ENCODE measurements at places on chromosomes 12 and 14.

- no peak for DNase-seq
Observed at GRCh38 chr14:88786715-88787114, 6.0 kb downstream of the EML5 start.

- no peak for DNase-seq
Observed at GRCh38 chr12:2341051-2341751, 288.4 kb downstream of the CACNA1C start.

- no peak for DNase-seq
Observed at GRCh38 chr12:51536159-51536558, 54.9 kb upstream of the SCN8A start.

- no peak for DNase-seq
Observed at GRCh38 chr12:23236811-23237210, 611.8 kb downstream of the ETNK1 start.

GRCh38 chr12:116533343-116534251 is 25.6 kb upstream of the MAP1LC3B2 start:
- DNase-seq, result peak; percentile 59

DNA sequence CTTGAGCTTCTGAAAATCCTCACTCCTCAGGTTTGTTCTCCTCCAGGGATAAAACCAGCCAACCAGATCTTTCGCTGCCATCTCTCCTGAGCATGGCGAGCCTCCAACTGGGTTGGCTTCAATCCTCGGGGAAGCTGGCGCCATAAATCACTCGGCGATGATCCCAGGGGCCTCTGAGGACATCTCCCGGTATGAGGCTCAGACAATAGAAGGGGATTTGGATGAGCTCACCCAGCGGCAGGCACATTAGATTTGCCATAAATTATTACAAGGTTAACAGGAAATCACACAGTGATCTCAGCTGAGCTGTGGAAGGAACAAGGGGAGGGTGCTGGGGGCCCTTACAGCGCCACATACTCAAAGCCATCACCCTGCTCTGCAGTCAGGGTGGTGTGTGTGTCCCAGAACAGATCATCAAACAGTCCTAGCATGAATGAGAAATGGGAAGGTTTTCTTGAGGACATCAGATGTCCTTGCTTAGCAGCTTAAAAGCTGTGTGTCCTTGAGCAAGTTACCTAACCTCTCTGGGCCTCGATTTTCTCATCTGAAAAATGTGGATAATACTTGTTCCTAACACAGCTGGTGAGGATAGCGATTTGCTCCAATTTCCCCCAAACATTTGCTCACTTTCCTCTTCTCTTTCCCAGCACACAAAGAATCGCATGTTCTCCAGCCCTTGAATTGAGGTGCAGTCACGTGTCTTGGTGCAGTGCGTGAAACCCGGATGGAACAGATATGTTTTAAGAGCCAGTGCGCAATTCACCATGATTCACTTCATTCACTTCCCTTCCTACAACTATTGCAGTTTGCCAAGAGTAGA is 142.8 kb downstream of the SCARB1 start:
- no peak for DNase-seq

DNA sequence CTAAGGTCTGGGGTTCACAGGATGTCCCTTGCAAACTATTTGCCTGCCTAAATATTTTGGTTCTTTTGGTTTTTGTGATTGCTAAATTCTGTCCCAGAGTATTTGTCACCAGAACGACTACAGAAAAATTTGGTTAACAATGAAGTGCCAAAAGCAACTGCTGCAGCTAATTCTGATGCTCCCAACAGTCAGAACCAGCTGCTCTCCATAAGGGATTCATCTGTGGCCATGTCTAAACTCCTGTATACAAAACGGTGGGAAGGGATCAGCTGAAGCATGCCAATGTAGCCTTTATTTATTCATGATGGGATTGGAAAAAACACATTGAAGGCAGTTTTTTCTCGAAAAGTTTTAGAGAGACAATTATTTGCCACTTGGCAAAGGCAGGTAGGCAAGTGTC is 29.3 kb upstream of the PELI2 start:
- no peak for DNase-seq

DNA sequence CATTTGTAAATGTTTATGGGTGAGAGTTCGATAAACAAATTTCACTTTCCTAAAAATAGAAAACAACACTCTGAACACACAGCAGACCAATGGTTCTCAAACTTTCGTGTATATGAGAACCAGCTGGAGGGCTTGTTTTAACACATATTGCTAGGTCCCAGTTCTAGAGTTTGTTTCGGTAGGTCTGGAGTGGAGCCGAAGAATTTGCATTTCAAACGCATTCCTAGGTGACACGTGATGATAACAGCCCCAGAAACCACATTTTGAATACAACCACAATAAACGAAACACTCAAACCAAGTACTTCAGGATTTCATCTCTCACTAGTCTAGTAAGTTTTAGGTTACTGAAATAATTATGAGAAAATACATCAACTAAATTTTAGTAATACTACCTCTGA is 17.1 kb downstream of the SEC23A start:
- DNase-seq, result no peak

GRCh38 chr14:104882325-104882973 is 17.4 kb downstream of the CEP170B start:
- no peak for DNase-seq

GRCh38 chr12:2149091-2149490 is 96.3 kb downstream of the CACNA1C start:
- DNase-seq, result no peak

- DNase-seq, result no peak
Observed at GRCh38 chr14:26132061-26132645, 465.7 kb downstream of the NOVA1 start.

- DNase-seq, result no peak
Observed at GRCh38 chr12:62278022-62278421, 17.8 kb downstream of the USP15 start.

DNA sequence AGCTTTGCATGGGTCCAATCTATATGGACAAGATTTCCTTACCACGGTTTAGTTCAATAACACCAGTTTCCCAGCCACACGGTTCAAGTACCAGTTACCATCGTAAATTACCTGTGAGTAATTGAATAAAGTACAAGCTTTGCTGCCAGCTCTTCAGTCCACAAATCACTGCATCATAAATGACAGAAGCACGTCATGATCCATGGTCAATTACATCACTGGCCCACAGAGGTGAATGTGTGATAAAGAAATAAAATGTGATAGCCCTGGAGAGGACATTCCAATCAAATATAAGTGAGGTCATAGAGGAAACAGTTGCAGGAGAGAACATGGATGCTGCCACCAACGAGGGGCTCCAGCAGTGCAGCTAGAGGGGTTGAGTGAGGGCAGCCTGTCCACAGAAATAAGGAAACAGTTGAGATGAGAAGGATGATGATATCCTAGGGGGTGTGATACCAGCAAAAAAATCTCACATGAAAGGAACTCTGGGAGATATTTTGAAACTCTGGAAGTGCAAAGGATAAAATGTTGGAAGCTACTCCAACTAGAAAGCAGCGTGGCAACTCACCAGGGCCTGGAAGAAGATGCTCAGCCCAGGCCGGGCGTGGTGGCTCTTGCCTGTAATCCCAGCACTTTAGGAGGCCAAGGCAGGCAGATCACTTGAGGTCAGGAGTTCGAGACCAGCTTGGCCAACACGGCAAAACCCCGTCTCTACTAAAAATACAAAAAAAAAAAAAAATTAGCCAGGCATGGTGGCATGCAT is 5.8 kb upstream of the DYNC1H1 start:
- no peak for DNase-seq

DNA sequence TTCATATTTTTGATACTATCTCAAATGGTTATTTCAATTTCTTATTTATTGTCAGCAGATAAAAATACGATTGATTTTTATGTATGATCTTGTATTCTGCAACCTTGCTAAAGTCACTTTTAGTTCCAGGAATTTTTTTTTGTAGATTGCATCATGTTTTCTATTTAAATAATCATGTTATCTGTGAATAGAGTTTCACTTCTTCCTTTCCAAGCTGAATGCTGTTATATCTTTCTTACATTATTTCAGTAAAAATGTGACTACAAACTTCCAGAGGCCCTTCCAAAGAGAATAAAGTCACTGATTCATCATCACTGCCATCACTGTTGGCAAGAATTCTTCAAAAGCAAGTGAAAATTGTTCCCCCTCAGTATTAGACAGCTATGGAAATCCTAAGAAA is 104.7 kb upstream of the RAP1B start:
- DNase-seq, result no peak

DNA sequence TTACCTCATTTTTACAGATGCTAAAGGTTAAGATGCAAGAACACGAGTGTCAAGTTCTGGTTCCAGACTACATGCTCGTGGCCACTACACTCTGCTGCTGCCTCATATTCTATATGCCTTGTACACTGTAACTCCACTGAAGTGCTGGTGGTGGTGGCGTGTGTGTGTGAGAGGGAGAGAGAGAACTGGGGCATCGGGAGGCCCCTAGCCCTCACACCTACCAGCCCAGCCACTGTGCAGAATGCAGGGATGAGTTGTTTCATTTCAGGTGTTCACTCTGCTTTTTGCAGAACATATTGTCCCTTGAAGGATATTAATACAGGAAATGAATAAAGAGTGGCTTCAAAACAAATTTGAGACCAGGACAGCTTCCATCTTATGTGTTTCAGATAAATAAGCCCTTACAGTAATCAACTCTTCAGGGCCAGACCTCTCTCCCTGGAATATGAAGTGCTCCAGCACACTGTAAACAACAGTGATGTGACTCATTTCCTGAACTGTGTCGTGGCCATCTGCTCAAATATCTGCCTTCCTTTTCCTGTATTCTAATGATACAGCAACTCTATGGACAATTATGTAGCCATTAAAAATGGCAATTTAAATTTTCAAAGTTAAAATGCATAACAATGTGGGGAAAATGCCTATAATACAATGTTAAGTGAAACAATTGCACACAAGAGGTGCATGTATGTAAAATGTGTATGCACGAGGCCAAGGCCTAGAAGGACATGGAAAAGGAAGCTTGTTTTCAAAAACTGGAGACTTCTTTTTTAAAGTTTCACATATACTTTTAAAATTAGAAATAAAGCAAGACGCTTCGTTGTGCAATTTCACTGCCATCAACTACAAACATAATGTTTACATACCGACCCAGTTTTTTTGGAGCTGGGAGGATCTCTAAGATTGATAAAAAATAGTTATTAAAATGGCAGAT is 215.4 kb downstream of the PELI2 start:
- DNase-seq, result no peak

GRCh38 chr14:90521084-90521929 is 124.5 kb downstream of the CALM1 start:
- no peak for DNase-seq

GRCh38 chr12:96020314-96021003 is 14.9 kb downstream of the LTA4H start:
- no peak for DNase-seq

- no peak for DNase-seq
Observed at GRCh38 chr12:24561882-24562770, 386.8 kb downstream of the BCAT1 start.

- DNase-seq, result no peak
Observed at GRCh38 chr14:87494010-87494409, 499.0 kb downstream of the GALC start.

GRCh38 chr12:127334912-127335644 is 931.9 kb upstream of the TMEM132C start:
- no peak for DNase-seq

GRCh38 chr12:113735131-113735530 is 231.0 kb downstream of the RBM19 start:
- DNase-seq, result no peak

Measured in activated CD4-positive, alpha-beta T cell treated with anti-CD3 and anti-CD28 coated beads for 1 hour (primary cell).